Effector memory CD4-positive, alpha-beta T cell (primary cell): ENCODE measurements at places on chromosomes 7 and 10.

DNA sequence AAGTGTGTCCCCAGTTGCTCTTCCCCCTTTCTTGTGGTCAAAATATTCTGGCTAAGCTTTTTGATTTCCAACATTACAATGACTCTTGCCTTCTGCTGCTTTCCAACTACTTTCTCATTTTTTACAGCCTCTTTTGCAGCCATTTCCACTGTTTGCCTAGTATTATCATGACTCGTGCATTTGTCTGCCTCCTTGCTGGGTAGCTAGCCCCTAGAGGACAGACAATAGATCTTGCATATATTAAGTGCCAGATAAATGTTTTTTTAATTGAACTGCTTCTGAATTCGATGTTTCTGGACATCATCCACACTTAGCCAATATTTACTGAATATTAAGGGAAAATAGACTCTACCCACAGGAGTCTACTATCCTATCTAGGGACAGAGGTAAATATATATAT, 124.5 kb downstream of the POU6F2 start:
- DNase-seq = no peak

DNA sequence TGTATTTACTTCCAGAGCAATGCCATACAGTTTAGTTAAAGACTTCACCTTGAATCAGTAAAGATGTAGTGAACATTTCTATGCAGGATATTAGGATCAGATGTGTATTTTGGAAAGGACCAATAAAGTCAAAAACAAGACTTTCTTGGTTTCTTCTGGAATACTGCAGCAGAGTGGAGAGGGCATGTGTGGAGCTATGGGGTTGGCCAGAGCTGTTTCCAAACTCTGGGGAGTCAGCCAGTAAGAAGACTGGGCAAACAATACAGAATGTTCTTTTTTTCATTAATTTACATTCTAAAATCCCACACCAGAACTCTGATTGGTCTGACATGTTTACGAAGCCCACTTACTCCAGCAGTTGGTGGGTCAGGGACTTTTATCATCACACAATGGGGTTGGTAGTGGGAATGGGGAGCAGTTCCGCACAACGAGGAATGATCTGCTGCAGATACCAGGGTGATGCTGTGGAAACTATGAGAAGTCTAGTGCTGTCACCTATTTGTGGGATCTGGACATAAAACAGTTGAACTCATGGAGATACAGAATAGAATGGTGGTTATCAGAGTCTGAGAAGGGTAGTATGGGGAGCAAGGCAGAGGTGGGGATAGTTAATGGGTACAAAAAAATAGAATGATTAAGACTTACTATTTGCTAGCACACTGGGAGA, 267.7 kb downstream of the MALRD1 start:
- no peak for DNase-seq

DNA sequence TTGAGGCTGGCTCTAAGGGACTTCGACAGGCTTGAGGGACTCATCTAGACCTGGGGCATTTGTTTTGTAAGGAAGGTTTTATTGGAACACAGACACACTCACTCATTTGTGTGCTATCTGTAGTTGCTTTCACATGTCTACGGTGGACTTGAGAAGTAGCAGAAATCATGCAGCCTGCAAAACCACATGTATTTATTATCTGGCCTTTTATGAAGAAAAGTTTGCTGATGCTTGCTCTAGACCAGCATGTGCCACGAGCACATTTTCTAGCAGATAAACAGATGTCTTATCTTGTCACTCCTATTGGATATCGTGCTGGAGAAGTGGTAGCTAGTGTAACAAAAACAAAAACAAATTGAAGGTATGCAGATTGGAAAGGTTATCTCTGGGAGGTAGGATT, 9.8 kb downstream of the UPP1 start:
- DNase-seq = no peak

GRCh38 chr10:79982861-79983260, 34.0 kb upstream of the SFTPD start:
- no peak for DNase-seq

DNA sequence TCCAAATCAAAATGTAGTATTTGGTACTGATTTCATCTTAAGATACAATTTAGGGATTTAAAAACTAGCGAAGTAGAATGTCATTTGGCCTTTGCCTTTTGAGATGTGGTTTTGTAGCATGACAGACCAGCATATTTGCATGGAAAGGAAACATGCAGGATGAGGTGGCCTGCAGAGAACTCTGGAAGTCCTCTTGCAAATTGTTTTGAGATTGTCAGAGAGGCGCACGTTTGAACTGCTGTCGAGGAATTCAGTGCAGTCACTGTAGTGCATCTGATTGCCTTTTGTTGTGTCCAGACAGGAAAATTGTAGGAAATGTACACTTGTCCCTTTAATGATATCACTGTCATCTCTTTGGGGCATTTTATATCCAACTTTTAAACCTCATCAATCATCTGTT, 136.7 kb downstream of the CELF2 start:
- DNase-seq = no peak

GRCh38 chr7:139753693-139754111, 24.1 kb downstream of the HIPK2 start:
- DNase-seq = no peak

DNA sequence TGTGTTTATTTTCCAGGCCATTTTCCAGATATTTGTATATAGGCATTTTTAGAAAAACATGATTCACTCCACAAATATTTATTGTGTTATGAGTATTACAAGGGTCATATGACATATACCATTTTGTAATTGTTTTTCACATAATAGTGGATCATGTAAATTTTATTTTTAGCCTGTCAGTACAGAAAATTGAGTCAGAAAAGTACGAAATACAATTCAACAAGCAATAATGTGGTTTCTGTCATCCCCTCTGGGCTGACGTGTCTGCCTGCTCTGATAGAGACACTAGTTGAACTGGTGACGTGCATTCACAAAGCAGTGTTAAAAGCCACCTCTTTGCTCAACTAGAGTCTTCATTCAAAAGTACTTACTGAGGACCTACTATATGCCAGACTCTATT, 97.9 kb upstream of the STEAP1B start:
- DNase-seq = no peak

GRCh38 chr7:73705551-73705920, 13.9 kb downstream of the STX1A start:
- no peak for DNase-seq

GRCh38 chr10:74189999-74190421, 39.0 kb downstream of the ADK start:
- DNase-seq = no peak

DNA sequence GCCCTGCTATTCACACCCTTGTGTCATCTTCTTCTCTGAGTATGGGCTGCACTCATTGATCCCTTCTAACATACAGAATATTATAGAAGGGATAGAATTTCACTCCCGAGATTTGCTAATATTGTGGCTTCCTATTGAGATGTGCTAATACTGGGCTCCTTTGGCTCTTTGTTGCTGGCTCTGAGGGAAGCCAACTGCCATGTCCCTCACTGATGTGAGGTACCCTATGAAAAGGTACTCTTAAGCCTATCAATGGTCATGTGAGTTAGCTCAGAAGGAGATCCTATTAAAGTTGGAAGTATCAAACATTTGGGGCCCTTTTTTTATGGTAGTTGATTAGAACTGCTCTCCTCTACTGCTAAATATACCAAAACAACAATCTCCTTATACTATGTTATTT, 665.2 kb upstream of the ZWINT start:
- no peak for DNase-seq

DNA sequence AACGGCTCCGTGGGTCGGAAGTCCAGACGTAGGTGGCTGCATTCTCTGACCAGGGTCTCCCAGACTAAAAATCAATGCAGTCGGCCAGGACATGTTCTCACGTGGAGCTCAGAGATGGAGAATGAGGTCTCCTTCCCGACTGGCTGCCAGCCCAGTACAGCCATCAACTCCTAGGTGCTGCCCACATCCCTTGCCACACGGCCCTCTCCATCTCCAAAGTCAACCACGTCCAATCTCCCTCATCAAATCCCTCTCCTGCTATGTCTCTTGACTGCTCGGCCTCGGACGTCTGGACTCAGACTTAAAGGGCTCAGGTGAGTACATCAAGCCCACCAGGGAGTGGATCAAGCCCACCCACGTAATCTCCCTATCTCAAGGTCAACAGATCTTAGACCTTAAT, 6.9 kb downstream of the MAD1L1 start:
- DNase-seq = no peak

GRCh38 chr10:70575874-70576802, 26.4 kb downstream of the PRF1 start:
- DNase-seq = no peak

DNA sequence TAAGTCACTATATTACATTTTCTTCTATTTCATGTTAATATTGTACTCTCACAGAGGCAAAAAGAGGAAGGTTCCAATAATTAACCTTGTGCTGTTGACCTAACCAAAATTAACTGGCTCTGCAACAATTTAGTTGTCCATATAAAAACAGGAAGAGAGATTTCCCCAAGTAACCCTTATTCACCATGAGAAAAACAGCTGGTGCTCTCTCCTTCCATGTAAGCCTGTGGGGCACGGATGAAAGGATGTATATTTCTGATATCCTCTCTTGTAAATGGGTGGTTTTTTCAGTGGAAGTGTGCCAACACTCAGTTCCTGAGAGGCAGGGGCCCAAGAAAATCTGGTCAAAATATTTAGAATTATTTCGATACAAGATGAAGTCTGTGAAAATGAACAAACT, 358.1 kb downstream of the CRPPA start:
- DNase-seq = no peak

DNA sequence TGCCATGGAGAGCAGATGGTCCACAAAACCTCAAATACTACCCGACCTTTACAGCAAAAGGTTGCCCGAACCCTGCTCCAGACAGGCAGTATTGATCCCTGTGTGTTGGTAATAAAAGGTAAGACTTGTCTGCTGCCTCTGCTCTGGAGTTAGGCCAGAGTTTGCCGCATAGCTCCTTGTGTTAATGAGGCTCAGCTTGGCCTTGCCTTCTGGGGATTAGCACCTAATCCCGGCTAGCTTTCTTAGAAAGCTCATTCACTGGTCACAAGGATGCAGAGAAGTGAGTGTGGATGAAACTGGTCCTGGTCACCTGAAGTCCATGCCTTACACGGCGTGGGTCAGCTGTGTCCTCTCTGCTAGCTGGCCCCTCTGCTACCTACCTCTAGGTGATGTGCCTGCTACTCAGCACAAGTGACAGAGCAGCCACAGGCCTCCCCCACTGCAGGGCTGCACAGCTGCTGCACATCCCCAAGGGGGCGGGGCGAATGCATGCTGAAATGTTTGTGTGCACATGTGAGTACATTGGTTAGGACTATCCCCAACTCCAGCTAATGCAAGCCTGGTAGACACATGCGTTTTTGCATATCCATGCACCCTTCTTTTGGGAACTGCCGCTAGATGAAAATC, 31.7 kb upstream of the SYPL1 start:
- no peak for DNase-seq

DNA sequence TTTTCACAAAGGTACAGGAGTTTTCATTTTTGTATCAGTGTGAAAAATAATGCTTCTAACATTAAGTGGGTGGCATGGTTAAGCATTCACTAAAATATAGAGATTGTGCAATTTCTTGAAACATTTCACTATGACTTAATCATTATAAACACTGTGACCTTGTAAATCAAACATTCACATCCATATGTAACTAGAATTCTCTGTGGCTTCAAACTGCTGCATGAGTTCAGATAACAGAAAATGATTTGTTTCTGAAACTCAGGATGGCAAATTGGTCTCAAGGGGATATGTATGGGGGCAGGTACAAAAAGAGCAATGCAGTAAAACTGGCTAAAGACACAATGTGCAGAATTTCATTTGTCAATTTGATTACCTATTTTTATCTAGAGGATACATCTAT, 3.8 kb downstream of the FAM133B start:
- DNase-seq = no peak

- DNase-seq = no peak
Observed at GRCh38 chr10:103111031-103111917, 81.8 kb downstream of the NT5C2 start.

- DNase-seq = no peak
Observed at GRCh38 chr7:43872406-43873110, 3.2 kb upstream of the MRPS24 start.

- no peak for DNase-seq
Observed at GRCh38 chr10:112842832-112843360, 107.2 kb upstream of the TCF7L2 start.

- DNase-seq = no peak
Observed at GRCh38 chr7:45064047-45064725, 24.6 kb downstream of the NACAD start.

- DNase-seq = no peak
Observed at GRCh38 chr10:131698232-131698631, 202.6 kb upstream of the PPP2R2D start.

- no peak for DNase-seq
Observed at GRCh38 chr10:82882722-82883121, 1007.7 kb downstream of the NRG3 start.

- no peak for DNase-seq
Observed at GRCh38 chr10:52770904-52771303, 1.7 kb downstream of the MBL2 start.

GRCh38 chr10:932589-932988, 1.1 kb upstream of the LARP4B start:
- DNase-seq = no peak

DNA sequence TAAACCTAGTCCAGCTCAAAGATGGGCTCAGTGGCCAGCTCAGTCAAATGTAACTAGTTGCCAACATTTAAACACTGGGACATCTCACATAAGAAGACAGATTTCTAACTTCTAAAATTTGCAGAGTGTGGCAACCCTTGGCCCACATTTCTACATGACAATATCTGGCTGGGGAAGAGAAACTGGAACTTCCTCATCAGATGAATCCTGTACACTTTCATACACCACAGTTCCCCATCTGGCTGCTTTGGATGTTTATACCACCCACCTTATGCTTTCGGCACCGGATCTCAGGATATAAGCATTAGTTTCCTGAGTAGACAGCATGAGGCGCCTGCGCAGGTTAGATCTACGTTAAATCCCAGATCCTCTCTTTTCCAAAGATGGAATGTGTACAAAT, 199.3 kb downstream of the PRKG1 start:
- DNase-seq = no peak

DNA sequence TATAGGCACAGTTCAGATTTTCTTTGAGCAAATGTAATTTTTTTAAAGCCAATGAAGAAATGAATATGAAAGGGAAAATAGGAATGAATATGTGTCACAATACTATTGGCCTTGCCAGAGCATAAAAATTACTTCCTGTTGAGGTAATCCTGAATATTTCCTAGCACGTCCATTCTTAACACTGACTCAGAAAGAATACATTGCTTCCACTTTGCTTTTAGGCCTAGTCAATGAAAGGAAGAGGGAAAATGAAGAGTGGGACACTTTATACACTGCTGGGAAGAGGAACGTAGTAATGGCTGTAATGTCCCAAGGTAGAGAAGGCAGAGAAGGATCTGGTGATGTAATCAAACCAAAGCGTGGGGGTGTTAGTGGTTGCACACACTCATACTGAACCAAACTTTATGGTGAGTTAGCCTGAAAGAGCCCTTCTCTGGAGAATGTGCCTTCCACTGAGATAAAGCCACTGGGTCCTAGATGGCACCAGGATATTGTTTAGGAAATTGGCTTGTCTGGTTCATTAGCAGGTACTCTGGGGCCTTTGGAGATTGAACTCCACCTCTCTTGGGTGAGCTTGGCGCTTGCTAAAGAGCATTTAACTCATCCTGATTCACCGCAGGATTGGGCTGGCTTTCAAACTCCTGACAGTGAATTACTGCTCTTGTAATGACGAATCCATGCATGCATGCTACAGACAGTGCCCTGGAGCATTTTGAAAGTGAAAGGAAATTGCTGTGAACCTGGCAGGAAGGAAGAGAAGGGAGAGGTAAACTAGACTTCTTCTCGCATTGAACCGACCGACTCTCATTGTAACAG, 254.9 kb downstream of the KIAA1217 start:
- DNase-seq = no peak
